ENCODE measurements at places on chromosomes 13 and 19.

- no peak for DNase-seq
These were observed 3.8 kb downstream of the HSPBP1 start for GRCh38 chr19:55275851-55276719.

DNA sequence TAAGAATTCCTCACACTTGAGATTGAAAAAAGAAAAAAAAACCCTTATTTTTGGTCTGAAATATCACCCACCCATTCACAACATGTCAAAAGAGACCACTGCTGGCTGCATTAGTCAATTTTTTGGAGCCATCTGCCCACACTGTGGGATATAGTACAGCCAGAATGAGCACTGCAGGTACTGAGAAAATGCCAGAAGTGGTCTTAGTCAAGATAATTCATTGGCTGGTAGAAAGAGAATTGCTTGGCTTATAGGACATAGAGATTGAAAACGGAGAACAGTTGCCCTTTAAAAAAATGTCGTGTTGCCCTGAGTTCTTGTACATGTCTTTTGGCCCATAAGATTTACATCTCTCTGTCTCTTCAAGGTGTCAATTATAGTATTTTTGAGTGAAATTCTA lies 1899.5 kb downstream of the OLFM4 start:
- DNase-seq = no peak

GRCh38 chr13:104460554-104460953 lies 1394.3 kb upstream of the SLC10A2 start:
- peak; percentile 46 for DNase-seq

- DNase-seq = no peak
These were observed 26.2 kb upstream of the MIER2 start for GRCh38 chr19:370641-371330.

GRCh38 chr13:39935155-39935554 lies 279.7 kb downstream of the COG6 start:
- DNase-seq = no peak

DNA sequence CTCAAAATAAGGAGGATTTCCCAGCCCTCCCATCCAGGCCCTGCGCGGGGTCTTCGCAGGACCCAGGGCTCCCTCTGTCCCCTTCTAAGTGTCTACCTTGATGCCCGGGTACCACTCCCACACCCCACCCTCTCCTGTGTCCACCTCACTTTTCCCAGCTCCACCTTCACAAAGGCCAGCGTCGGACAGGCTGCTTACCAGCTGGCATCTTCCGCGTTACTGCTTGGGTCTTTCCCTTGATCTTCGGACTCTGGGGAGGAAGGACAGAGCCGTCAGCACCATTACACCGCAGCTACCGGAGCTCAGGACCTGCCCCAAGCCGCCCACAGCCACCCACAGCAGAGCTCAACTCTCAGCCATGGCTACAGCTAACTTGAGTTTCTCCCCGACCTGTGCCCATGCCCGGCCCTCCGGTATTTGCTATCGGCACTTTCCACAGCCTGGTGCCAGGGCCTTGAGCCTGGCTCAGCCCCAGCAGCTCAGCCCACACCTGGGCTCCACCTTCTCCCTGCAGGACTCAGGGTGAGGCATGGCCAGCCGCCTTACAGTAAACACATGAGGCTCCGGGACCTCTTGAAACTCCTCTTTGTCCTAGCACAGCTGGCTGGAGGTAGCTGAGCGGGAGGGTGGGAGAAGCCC lies 3.8 kb downstream of the C13orf46 start:
- DNase-seq = no peak

GRCh38 chr13:99263126-99263785 lies 5.1 kb upstream of the GPR18 start:
- DNase-seq = no peak

DNA sequence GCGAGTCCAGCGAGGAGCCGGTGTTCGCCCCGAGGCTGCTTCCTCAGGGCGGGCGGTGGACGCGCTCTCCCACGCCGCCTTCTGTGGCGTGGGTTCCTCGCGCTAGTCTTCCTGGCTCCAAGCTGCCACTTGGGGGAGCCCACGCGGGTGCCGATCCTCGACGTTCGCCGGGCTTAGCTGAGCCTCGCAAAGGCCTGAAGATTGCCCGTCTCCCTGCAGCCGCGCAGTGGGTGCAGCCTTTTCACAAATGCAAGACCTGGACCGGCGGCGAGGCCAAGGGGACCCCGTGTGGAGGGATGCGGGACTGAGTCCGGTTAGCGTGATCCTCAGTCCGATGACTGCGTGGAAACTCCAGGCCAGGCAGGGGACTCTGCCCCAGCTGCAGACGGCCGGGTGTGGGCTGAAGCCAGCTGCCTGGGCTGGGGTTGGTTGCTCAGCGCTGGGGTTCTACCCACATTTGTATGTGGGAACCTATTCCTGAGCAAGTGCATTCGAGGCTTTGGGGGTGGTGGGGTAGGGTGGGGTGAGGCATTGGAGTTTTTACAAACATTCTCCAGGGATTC lies 16.6 kb upstream of the LRP3 start:
- DNase-seq = no peak

DNA sequence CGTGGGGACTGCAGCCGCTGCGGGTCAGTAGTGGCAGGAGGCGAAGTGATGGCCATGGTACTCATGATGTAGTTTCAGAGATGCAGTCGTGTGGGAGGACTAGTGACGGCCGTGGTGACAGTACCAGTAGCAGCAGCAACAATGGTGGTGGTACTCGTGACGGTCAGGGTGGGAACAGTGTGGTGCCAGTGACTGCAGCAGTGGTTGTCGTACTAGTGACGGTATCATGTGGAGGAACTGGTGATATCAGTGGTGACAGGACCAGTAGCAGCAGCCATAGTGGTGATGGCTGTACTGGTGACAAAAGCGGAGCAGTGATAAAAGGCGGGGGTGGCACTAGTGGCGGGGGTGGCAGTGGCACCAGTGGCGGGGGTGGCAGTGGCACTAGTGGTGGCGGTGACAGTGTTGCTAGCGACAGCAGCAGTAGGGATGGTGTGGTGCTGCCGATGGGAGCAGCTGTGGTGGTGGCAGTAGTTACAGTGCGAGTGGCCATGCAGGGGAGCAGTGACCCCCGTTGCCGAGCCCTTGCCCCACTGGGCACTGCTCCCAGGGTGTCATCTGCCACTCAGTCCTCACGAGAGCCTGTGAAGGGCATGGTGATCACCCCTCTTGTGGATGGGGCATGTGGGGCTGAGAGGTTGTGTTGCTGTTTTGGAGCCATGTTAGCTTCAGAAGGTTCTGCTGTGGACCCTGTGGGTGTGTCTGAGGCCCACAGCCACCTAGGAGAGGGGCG lies 22.7 kb downstream of the ADPRHL1 start:
- no peak for DNase-seq

DNA sequence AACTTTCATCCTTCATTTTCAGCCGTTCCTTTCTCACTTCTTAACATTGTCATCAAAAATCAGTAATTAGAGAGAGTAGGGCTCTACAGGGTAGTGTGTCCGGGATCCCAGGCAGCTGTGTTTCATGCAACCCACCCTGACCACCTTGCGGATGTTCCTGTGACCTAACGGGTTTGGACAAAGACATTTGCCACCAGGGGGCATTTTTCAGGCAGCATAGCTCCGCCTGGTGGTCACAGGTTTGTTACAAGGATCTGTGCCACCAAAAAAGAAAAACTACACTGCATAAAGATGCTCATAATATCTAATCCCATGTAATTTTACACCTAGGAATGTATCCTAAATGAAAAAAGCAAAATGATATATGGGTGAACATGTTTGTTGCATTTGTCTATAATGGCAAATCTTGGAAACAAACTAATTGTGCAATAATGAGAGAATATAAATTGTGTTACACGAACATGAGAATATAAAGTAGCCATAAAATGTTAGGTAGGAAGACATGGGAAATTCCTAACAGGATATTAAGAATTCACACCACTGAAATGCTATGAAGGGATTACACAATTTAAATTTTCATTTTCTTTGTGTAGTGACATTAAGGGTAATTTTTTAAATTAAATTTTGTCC lies 123.0 kb downstream of the SLC7A1 start:
- DNase-seq = peak; percentile 76

DNA sequence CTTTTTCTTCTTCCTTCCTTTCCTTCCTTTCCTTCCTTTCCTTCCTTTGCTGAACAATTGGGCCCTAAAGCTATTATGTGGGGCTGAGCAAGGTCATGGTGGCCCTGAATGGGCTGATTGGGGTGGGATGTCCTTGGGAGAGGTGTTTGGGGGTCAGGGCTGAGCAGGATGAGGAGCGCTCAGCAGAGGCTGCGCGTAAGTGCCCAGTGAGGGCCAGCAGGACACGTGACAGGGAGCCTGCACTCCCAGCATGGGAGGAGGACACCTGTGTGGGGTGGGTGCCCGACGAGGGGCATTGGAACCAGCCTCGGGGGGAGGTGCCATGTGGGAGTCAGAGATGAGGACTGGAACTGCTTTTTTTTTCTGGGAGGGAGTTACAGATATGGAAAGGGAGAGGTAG lies 5.4 kb upstream of the LGALS7 start:
- no peak for DNase-seq

- DNase-seq = no peak
These were observed 10.6 kb downstream of the TFDP1 start for GRCh38 chr13:113595131-113595530.
